ENCODE measurements at places on chromosomes 1 and 21.
A peak's percentile ranks its signal among the peaks of the same experiment; 100 is the strongest.

GRCh38 chr1:36350659-36351226 is 27.3 kb upstream of the EVA1B start:
- DNase-seq = no peak

GRCh38 chr21:30463713-30464112 is 16.5 kb downstream of the KRTAP19-1 start:
- DNase-seq = no peak

- peak; percentile 50 for DNase-seq
Observed at GRCh38 chr1:27403065-27403726, 10.8 kb downstream of the GPR3 start.

- DNase-seq = no peak
Observed at GRCh38 chr1:201903135-201903534, 14.4 kb downstream of the SHISA4 start.
